ENCODE measurements at places on chromosomes 11 and 22.

- no peak for DNase-seq
These were observed 450 bp downstream of the ZBTB44 start for GRCh38 chr11:130314184-130314749.

DNA sequence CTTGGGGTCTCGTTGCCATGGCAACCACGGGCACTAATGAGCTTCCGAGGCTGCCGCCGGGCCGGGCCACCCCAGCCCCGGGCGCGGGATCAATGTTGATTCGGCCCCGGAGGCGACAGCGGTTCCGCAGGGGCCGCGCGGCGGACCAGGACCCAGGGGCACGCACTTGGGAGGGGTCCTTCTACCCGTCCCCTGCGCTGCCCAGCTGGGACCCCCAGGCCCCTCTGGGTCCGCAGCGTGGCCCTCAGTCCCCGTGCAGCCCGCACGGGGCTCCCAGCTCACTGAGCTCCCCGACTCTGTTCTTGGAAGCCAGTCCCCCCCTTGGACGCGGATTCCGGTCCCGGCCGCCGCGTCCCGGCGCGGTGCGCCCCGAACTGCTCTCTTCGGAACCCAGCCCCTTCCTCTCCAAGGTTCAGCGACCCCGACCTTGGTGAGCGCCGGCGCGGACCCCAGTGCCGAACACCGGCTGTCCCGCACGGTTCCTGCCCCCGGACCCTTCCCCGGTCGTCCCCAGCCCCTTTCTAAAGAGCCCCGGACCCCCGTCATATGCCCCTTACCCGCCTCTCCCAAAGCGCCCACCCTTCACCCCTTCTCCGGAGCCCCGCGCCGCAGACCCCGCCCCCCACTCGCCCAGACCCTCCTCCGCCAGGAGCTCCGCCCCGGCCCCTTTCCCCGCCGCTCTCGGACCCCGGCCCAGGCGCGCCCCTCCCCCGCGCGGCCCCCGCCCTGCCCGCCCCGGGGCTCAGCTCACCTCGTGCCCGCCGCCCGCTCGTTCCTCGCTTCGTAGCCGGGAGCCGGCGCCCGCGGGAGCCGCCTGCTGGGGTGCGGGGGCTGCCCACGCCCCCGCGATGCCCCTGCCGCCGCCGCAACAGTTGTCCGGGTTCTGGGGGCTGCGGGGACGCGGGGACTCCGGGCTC is 18.3 kb upstream of the SHISAL1 start:
- DNase-seq, result no peak

DNA sequence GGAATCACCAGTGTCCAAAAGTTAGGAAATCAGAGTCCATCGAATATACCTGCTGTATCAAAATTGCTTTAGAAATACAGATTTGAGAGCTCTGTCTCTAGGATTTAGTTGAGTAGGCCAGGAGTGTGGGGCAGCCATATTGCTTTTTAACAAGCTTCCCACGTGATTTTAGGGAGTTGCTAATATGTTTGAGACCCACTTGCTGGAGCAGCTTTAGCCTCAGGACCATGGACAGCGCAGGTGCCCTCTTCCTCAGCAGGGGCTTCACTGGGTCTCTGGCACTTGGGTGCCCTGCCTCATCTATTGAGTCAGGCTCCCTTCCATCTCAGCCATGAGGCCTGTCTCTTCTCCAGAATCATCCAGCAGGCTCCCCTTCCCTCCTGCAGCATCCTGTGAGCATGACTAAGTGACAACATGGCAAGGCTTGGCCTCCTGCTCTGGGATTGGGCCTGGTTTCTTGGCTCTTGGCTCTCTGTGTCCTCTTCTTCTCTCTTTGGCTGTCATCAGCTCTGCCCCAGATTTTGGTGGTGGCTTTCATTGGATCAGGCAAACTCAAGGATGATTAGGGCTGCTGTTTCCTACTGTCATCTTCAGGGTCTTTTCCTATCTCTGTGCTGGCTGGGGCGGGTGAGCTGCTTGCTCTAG is 70.0 kb downstream of the SGSM1 start:
- DNase-seq, result no peak

GRCh38 chr11:93958991-93959390 is 62.2 kb upstream of the HEPHL1 start:
- DNase-seq, result no peak

GRCh38 chr11:15864026-15864805 is 492.1 kb downstream of the SOX6 start:
- no peak for DNase-seq
